Bone marrow (tissue), 2 donors: ENCODE measurements at places on chromosomes 16 and 17.

DNA sequence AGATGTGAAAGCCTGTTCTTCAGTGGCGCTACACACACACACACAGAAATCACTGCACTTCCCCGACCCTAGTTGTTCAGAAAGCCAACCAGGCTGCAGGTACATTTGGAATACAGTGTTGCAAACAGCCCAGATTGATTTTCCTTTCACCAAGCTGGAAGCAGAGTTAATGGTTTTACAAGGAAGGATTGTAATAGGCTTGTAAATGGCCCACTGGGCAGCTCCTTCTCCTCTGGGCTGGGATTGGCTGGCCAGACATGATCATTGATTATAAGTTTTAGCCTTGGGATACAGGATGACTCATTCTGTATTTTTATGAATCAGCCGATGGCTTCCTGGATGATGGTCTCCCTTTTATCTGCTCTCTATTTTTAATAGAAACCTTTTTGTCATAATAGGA is 2.5 kb downstream of the VAT1L start:
- no peak for DNase-seq

GRCh38 chr17:66540131-66540781 is 237.8 kb downstream of the PRKCA start:
- DNase-seq: no peak

- DNase-seq: no peak
These were observed 55.6 kb upstream of the LRRC37A3 start for GRCh38 chr17:64974750-64975317.

DNA sequence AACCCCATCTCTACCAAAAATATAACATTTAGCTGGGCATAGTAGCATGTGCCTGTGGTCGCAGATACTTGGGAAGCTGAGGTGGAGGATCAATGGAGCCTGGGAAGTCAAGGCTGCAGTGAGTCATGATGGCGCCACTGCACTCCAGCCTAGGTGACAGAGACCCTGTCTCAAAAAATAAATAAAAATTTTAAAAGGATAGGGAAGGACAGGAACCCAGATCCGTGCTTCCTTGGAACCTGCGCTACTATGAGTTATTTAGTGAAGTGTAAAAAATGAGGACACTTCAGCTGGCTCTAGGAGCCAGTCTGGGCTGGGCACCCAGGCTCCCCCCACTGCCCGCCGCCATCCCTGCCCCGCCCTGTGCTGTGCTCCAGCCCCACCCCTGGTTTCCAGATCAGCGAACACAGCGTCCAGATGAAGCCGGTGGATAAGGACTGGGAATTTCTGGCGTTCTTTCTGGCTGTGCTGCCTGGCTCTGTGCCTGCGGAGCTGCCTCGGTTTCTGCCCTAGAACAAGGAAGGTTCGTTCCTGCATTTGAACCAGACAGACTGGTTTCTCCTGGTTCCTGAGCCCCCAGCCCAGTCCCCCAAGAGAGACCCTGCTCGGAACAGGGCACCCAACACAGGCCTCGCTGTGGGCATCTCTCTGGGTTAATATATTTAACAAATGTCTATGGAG is 18.5 kb downstream of the PLLP start:
- no peak for DNase-seq

- no peak for DNase-seq
These were observed 24.8 kb downstream of the ITPRIPL2 start for GRCh38 chr16:19138601-19139000.

GRCh38 chr16:52446080-52446479 is 100.9 kb downstream of the TOX3 start:
- no peak for DNase-seq

GRCh38 chr16:81480606-81481206 is 36.1 kb downstream of the CMIP start:
- no peak for DNase-seq

DNA sequence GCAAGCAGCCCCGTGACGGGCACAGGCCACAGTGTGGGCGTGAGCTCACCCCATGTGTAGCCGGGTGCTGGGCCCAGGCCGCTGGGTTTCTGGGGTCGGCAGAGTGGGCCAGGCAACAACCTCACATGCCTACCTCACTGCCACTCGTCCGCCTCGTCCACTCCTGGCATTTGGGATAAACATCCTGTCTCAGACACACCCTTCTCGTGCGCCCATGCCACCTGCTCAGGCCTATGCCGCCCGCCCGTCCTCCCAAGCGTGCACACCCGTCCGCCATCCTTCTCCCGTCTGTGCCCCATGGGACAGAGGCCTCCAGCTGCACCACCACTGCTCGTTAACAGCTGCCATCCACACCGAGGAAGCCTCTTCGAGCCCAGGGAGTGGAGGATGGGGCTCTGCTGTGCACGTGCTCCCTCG is 64.3 kb downstream of the KLHDC4 start:
- no peak for DNase-seq

DNA sequence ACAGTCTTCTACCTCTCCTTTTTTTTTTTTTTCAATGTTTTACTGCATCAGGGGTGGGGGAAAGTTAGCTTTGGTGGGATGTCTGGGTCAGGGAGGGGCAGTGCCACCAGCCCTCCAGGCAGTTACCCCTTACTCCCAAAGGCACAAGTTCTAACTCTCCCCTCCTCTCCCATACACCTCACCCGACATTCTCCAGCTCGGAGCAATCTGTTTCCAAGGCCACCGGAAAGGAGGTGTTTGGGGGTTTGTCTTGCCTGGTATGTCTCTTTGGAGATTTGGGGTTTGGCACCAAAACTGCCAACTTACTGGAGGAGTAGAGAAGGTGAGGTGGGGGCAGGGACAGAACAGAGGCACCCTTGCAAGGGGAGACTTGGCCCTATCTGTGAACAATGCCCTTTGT is 4.7 kb downstream of the DLX3 start:
- no peak for DNase-seq

GRCh38 chr16:2095315-2095853 is 40.3 kb downstream of the PKD1 start:
- DNase-seq: no peak

- DNase-seq: no peak
These were observed 4.5 kb downstream of the OR1F1 start for GRCh38 chr16:3192476-3193019.

GRCh38 chr17:9151091-9151490 is 129.8 kb downstream of the NTN1 start:
- no peak for DNase-seq

GRCh38 chr16:2584729-2585650 is 47.2 kb downstream of the PDPK1 start:
- no peak for DNase-seq

DNA sequence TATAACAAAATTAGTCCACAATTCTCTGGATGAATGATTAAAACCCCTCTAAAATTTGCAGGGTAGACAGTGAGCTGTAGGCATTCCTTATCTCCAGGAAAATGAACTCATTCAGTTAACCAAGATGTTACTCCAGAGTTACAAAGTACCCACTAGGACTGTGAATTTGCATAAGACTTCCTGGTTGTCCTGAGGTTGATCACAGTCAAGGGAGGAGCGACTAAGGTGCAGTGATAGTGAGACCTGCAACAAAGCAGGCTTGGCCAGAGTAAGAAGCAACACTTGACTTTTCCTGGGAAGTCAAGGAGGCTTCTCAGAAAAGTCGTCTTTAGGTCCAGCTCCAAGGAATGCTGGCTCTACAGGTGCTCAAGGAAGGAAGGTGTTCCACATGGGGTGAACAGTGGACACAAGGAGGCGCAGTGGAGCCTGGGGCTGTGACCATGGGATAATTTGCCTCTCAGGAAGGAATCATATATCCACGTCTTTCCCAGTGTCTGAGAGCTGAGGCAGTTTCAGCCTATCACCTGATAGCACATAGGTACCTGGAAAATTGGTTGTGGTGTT is 821.1 kb upstream of the EEF2KMT start:
- no peak for DNase-seq

GRCh38 chr17:72702136-72702735 is 390.3 kb downstream of the SLC39A11 start:
- no peak for DNase-seq

DNA sequence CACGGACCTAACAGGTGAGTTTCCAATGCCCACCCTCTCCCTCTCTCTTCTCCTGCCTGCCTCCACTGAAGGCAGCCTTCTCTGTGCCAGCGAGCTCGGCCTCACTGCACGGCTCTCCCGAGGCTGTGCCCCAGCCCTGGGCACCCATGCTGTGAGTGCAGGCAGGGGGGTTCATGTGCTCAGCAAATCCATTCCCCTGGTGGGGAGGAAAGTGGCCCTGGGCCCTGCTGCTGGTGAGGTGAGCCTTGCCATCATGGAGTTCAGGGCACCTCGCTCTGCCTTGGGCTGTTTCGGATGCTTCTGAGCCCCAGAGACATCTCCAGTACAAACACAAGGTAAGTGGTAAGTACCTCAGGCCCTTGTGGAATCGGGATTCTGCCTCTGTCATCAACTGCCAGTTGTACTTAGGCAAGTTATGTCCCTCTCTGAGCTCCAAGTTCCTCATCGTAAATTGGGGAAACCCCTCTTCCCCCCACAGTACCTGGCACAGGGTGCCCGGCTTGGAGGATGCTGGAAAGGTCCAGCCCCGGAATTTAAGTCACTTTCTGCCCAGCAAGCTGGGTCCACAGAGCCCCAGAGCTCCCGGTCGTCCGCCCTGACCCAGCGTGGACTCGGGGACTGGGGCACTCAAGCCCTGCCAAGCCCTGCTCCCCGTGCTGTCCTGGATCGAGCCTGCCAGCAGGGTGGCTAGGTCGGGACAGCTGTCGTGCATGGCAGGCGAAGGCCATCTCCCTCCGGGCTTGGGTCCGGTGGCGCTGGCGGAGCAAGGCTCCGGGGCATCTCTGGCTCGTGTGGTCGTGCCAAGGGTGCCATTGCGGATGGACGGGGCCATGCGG is 684 bp upstream of the NUDT16L1 start:
- peak; percentile 44 for DNase-seq

- DNase-seq: no peak
These were observed 2.7 kb upstream of the GIP start for GRCh38 chr17:48970865-48971687.

GRCh38 chr17:59328601-59329000 is 2.9 kb upstream of the YPEL2 start:
- no peak for DNase-seq

DNA sequence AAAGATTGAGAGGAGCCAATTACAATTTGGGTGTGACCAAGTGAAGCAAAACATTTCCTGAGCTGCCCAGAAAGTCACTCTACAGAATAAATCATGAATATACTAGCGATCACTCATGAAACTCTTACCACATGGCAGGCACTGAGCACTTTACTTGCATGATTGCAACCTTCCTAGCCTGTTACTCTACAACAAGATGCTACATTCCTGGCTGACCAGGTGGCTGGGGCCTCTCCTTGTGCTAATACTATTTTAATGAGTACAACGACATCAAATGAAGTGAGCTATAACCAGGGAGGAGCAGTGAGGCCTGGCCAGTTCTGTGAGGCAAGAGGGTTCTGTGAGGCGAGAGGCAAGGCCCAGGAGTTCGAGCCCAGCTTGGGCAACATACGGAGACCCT is 75.2 kb downstream of the CPPED1 start:
- DNase-seq: no peak

DNA sequence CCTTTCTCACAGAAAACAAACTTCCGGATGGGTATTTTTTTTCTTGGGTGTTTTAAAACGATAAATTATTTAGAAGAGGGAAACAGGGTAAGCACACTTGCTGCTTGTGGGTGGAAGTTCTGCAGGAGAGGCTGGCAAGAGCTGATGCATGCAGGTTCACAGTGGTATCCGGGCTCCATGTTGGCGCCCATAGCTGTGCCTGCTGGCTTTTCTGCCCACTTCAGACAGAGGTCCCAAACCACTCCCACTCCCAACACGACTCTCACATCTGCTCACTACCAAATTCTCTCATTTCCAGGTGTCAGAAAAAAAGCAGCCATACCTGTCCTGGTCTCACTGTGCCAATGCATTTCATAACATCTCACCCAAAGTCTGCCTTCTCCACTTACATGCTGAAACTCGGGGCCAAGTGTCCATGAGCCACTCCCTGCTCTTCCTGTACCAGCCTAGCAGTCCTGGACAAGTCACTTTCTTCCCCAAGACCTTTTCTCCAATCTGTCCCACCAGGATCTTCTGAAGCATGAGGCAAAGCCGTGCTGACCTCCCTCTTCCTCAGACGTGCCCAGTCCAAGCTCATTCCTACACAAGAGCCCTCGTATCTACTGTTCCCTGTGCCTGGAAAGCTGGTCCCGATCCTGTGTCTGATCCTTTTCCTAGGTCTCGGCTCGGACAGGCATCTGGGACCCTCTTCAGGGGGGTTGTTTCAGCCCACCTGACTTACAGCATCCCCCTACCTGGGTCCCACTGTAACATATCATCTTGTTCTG is 1.5 kb downstream of the CD300LF start:
- no peak for DNase-seq

GRCh38 chr16:22641131-22641628 is 130.5 kb downstream of the NPIPB5 start:
- DNase-seq: no peak

GRCh38 chr16:78796221-78796866 is 696.9 kb downstream of the WWOX start:
- DNase-seq: no peak

DNA sequence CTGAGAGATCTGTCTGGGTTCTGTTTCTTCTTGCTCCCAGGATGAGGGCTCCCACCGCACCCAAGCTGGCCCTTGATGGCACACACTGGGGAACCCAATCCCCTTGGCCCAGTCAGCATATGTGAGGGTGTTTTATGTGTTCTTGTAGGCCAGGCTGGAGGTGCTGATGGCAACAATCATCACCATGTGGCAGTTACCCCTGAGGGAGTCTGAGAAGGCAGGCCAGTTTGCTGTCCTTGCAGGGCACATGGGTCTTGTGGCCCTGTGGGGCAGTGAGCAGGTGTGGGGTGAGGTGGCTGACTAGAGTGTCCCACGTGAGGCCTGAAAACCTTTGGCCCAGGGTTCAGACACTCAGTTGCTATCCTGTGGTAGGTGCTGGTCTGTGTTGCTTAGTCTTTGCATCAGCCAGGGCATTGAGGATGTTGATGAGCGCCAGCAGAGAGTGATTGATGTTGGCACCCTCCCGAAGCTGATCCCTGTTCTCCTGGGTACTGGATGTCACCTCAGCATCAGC is 2183.0 kb downstream of the TP53TG3F start:
- DNase-seq: no peak

- peak; percentile 1 for DNase-seq
These were observed 22.3 kb upstream of the DHX40 start for GRCh38 chr17:59542960-59543635.

GRCh38 chr17:72656130-72656763 is 436.2 kb downstream of the SLC39A11 start:
- DNase-seq: no peak

- no peak for DNase-seq
These were observed 873 bp downstream of the NPLOC4 start for GRCh38 chr17:81635973-81636504.

- DNase-seq: peak; percentile 69
These were observed 382 bp downstream of the PITPNA start for GRCh38 chr17:1562176-1562643.

GRCh38 chr16:88810166-88810911 is 1.4 kb downstream of the APRT start:
- no peak for DNase-seq

GRCh38 chr16:72094266-72094610 is 591 bp downstream of the DHX38 start:
- no peak for DNase-seq

GRCh38 chr17:72681844-72682243 is 410.6 kb downstream of the SLC39A11 start:
- DNase-seq: no peak
